Fibroblast of lung (primary cell): ENCODE measurements at places on chromosomes 12 and 14. TPM values are rescaled to one million over a fixed set of nuclear protein-coding genes. Genes with fewer than 3 reads are reported as not detected.

The SLCO1C1 gene
- not detected in 2 replicates for total RNA-seq

The COQ6 gene
- 13.4 and 18.0 TPM in 2 replicates for total RNA-seq

The ARHGDIB gene
- total RNA-seq: 5.9 and 8.3 TPM in 2 replicates

The ADAM21 gene
- total RNA-seq: 0.51 and 0.66 TPM in 2 replicates

The KLRB1 gene
- not detected in 2 replicates for total RNA-seq

The COX8C gene
- 0.33 TPM in 1 of 2 replicates, not detected in the other for total RNA-seq

The NOVA1 gene
- total RNA-seq: 3.6 and 5.1 TPM in 2 replicates

The GPR84 gene
- total RNA-seq: not detected in 2 replicates

The DEGS2 gene
- total RNA-seq: under 0.01 and 0.26 TPM in 2 replicates

The TRHDE gene
- 5.9 and 7.3 TPM in 2 replicates for total RNA-seq

The ANKRD33 gene
- under 0.01 TPM in 1 of 2 replicates, not detected in the other for total RNA-seq

The REM2 gene
- 0.17 and 0.26 TPM in 2 replicates for total RNA-seq

The SETD1B gene
- 2.1 and 3.5 TPM in 2 replicates for total RNA-seq

The LRFN5 gene
- 2.8 and 3.6 TPM in 2 replicates for total RNA-seq

The FOXN4 gene
- not detected in 2 replicates for total RNA-seq

The SPIC gene
- total RNA-seq: not detected in 2 replicates

The DNAJC22 gene
- total RNA-seq: 4.6 and 4.8 TPM in 2 replicates

The GPR65 gene
- total RNA-seq: under 0.01 and 0.17 TPM in 2 replicates

The DAO gene
- total RNA-seq: not detected in 2 replicates

The PMCH gene
- not detected in 2 replicates for total RNA-seq

The MAP3K9 gene
- under 0.01 and 0.17 TPM in 2 replicates for total RNA-seq

The PPP1R13B gene
- total RNA-seq: 1.3 and 2.0 TPM in 2 replicates

The ASB2 gene
- total RNA-seq: 0.51 and 0.99 TPM in 2 replicates

The AVPR1A gene
- total RNA-seq: not detected in 2 replicates

The SOX5 gene
- total RNA-seq: 16.4 and 32.0 TPM in 2 replicates

The PLEKHA5 gene
- 29.8 and 50.4 TPM in 2 replicates for total RNA-seq

The NRIP2 gene
- total RNA-seq: under 0.01 and 0.17 TPM in 2 replicates

The SERPINA12 gene
- not detected in 2 replicates for total RNA-seq

The AMHR2 gene
- not detected in 2 replicates for total RNA-seq

The SYNDIG1L gene
- not detected in 2 replicates for total RNA-seq
